CD4-positive, alpha-beta T cell treated with Interferon alpha-2 for 1 hour (primary cell): ENCODE measurements at places on chromosomes 1 and 21.

- no peak for DNase-seq
These were observed 193.2 kb downstream of the FMN2 start for GRCh38 chr1:240284656-240285414.

DNA sequence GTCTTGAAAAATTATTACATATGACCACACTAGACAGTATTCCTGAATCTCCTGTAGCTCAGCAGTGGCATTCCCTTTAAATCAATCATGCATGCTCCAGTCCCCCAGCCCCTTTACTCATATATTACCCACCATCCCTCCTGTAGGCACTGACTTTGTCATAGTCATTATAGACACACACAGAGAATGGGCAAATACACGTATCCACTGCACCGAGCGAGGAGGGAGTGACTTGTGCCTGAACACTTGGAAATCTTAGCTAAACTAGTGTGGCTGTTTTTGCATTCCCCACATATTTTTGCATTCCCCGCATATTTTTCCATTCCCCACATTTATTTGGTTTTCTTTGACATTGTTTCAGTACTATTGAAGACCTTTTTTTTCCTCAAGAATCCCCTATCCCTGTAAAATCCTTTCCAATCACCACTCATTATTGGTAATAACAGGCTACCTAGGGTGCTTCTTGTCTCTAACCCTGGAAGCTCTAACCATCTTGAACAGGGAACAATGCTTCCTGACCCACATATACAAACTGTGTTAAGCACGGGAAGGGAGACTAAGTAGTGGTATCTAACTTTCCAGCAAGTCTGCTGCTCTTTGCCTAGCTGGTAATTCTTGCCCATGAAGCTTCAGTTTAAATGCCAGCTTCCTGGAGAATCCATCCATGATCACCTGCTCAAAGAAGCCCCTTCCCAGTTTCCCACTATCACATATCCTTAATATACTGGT, 534.4 kb upstream of the CAMK1G start:
- DNase-seq = no peak

GRCh38 chr1:206685334-206685768, 646 bp downstream of the MAPKAPK2 start:
- no peak for DNase-seq

- DNase-seq = no peak
These were observed 251.5 kb downstream of the SIPA1L2 start for GRCh38 chr1:232378266-232379062.

- DNase-seq = no peak
These were observed 39.2 kb downstream of the PRMT6 start for GRCh38 chr1:107095647-107096046.
